Mucosa of gallbladder (tissue), 1 donor: ENCODE measurements at places on chromosomes 2 and 18. TPM values are rescaled to one million over a fixed set of nuclear protein-coding genes. Genes with fewer than 3 reads are reported as not detected.

- DNase-seq: no peak
Observed at GRCh38 chr2:155633887-155634570, 698.5 kb downstream of the NR4A2 start.

DNA sequence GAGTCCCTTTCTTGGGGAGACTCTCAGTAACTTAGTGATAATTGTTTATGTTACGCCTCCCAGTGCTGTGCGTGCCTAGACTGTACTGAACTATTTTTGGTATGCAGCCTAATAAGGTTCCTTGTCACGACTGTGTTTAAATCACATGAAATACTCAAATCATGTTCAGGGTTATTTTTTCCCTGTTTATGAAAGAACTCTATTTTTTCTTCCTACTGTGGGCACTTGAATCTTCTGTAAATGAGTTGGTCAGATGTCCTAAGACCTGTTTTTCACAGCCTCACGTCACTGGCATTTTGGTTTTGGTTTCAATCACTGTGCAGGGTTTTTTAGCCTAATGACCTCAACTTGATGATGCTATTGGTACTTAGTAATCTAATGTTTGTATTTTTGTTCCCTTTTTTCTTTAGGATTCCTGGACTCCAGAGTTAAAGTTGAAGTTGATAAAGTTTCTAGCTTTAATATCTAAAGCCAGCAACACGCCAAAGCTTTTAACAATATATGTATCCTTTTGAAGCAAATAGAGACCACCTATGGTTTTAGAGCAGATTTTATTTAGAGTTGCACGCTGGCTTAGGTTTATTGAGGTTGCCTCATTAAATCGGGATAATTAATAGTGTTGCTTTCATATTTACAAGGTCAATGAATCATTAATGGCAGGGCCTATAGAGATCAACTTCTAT, 24.0 kb downstream of the ARMC9 start:
- no peak for DNase-seq

DNA sequence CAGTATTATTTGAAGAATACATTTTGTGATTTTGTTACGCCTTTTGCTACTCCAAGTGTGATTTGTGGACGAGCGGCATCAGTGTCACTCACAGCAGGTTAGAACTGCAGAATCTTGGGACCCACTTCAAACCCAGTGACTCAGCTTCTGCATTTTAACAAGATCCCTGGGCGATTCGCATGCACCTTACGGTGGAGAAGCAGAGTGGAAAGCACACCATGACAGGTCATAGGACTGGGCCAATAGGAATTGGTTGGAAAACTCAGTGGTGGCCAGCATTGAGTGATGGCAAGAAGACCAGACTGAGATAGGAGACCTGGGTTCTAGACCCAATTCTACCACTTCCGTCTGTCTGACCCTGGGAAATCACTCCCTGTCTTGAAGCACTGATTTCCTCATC, 26.3 kb downstream of the CTLA4 start:
- DNase-seq: no peak

- no peak for DNase-seq
Observed at GRCh38 chr2:233081232-233081730, 21.1 kb downstream of the INPP5D start.

DNA sequence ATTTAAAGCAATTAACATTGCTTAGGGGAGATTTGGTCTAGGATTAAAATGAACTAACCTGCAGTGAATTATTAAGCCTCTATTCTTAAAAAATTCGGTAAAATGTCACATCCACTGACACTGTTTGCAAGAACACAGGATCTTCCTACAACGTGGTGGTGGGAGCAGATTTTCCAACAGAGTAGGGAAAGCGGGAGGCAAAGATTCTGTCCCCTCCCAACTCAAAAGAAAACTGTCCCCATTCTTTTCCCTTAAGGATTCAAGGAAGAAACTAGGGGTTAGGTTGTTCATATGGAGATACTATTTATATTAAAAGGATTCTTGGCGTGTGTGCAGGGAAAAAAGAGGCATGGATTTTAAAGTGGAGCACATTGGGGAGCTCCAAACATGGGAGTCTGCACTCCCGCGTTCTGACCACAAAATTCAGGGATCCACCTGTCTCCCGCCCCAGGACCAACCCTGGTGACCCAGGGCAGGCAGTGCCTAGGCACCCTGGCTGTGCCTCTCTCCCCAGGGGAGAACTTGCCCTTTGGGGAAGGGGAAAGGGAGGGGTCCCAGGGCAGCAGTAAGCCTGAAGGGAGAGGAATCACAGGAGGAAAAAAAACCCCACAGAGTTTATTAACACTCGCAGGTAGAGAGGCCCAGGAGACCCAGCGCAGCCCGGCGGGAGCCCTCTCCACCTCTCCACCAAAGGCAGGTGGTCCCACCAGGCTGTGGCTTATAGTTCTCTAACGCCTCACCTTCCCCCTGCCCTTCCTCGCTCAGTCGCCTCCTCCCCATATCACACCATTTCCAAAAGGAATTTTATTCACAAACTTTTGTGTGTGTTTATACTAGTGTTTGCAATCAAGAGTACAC, 2.3 kb downstream of the PTGR3 start:
- no peak for DNase-seq

GRCh38 chr18:78422336-78422735, 557.3 kb upstream of the SALL3 start:
- no peak for DNase-seq

- no peak for DNase-seq
Observed at GRCh38 chr2:200661477-200661876, 75.7 kb downstream of the AOX1 start.

- no peak for DNase-seq
Observed at GRCh38 chr2:57602733-57603132, 443.9 kb upstream of the VRK2 start.

DNA sequence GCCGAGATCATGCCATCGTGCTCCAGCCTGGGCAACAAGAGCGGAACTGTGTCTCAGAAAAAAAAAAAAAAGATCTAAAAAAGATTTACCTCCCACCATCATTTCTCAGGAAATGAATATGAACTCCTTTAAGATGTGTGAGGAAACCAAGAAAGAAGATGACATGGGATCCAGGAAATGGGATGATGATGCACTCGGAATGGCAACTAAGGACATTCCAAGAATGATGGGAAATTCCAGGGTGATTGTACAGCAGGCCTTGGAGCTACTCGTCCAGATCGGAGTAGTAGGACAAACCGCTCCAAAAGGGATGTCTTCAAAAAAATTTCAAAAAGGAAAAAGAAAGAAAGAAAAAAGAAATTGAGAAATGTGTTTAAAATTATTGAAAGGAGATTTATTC, 84.9 kb upstream of the PMAIP1 start:
- no peak for DNase-seq

- DNase-seq: no peak
Observed at GRCh38 chr2:42925742-42926433, 133.5 kb upstream of the HAAO start.

DNA sequence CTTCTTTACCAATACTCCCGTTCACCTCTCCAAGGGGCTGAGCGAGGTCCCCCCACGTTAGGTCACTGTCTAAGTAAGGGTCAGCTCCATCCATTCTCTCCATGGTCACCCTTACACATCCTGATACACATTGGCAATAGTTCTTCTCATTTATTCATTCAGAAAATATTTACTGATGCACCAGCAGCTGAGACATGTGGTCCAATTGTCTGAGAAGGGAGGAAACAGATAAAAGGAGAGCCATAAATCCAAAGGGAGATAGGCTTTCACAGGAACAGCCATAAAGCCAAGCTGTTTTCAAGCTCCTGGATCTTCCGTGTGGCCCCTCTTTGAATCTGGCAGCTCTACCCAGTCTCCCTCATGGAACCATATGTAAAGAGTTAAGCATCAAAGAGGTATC, 121.2 kb downstream of the TXNL1 start:
- DNase-seq: no peak

DNA sequence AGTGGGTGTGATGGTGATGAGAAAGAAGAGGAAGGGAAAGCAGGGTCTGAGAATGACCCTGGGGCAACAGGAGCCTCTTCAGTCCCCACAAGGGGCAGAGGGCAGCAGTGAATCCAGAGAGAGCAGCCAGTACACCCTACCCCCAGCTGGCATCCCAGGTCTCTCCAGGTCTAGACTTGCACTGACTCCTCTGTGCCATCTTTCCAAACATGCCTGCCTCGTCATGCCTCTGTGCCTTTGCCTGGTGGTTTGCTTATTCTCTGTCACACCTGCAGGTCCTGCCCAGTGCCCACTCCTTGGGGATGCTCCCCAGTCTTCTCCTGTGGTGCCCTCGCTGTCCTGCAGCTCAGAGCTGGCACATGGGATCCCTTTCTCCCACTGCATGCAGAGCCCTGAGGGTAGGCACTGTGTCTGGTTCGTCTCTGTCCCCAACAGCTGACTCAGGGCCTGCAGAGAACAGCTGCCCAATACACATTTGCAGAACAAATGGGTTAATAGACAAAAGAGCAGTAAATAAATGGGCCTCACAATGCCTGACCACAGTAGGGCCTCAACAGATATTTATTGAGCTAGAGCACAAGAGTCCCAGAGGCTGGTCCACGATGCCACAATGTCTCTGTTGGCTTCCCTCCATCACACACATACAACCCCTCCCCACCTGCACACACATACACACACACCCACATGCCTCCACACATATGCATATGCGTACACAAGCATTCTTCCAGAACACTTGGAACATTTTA, 89.8 kb downstream of the HS1BP3 start:
- no peak for DNase-seq

DNA sequence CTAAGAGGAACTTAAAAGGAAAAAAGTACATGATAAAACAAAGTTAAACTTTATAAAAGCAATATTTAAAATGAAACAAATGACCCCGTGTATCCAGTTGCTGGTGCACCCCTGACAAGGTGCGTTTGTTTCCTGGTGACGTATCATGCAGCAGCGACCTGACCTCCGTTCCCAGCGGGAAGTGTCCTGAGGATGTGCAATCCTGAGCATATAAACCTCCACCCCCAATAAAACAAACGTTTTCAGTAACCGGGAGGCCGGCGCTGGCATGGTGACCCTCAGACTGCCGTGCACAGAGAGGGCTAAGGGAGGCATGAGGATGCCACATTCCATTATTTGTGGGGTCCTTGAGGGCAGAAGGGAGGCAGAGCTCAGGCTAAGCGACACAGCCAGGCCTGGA, 14.8 kb downstream of the SLC66A2 start:
- no peak for DNase-seq

DNA sequence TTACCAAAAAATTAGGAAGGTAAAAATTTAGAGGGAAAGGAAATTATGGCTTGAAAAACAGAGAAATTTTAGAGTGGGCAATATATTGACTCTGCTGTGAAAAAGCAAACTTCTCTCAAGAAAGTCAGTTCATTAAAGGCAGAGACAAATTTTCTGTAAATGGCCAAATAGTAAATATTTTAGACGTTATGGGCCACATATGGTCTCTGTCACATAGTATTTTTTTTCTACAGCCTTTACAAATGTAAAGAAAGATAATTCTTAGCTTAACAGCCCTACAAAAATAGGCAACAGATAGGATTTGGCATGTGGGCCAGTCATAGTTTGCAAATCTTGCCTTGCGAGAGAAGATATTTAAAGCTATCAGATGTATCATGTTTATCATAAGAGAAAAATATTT, 1750.4 kb downstream of the SUCLG1 start:
- no peak for DNase-seq

GRCh38 chr2:173109253-173110188, 33.9 kb downstream of the MAP3K20 start:
- no peak for DNase-seq

GRCh38 chr2:196566961-196567666, 72.4 kb upstream of the CCDC150 start:
- DNase-seq: no peak

GRCh38 chr18:25517881-25518715, 166.1 kb upstream of the ZNF521 start:
- DNase-seq: no peak

- DNase-seq: no peak
Observed at GRCh38 chr18:55034742-55035141, 75.5 kb upstream of the CCDC68 start.

DNA sequence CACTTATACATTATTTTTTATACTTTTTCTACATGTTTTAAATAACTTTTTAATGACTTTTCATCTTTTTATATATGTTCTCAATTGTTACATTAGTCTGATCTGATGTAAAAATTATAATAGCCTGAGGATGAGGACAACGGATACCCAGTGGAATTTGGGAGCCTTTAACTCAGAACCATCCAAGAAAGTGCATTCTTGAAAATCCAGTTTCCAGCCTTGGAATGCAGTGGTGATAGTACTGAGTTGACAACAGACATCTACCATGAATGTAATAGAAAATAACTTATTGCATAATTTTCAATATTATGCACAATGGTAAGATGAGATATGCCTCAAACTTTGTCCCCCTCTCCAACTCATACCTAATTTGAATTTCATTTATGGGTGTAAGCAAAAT, 120.7 kb upstream of the ZC3H15 start:
- no peak for DNase-seq

DNA sequence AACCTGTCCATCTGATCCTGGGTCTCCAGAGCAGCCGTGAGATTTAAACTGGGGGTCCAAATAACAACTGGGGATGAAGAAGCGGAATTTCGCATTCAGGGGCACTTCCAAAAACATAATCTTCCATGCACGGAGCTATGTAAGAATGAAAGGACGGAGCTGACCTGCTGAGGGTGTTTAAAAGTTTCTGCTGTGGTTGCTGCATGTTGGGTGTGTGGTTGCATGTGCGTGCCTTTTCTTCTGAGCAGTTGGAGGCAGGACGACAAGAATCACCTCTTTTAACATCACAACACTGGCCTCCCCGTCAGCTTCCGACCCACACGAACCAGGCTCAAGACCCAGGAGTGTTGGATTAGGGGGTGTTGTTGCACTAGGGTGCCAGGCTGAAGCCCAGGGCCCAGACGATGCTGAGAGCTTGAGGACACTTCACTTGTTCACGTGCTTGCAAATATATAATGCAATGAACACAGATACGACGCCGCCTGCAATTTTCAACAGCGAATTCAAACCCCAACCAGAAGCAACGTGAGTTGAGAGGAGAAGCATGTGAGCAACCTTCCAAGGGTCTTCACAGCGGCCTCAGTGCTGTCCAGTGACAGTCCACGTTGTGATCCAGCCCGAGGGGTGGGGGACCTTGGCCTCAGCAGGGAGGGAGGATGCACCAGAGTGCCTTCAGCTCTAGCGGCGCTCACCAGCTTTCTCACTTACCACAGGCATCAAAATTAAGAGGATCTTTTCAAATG, 76.0 kb upstream of the SALL3 start:
- DNase-seq: no peak

GRCh38 chr2:24024996-24025663, 15.2 kb downstream of the MFSD2B start:
- DNase-seq: no peak

GRCh38 chr2:157866202-157866601, 9.9 kb downstream of the ACVR1 start:
- peak; percentile 28 for DNase-seq

Gene KIAA1328
- 5.7 TPM for total RNA-seq

Gene GPD2
- 35.0 TPM for total RNA-seq

Gene PFN4
- 0.35 TPM for total RNA-seq

Gene PMAIP1
- 1.4 TPM for total RNA-seq

Gene CHST10
- total RNA-seq: 5.7 TPM

Gene KCNIP3
- 24.3 TPM for total RNA-seq

Gene ATP6V1B1
- 1.6 TPM for total RNA-seq

Gene RDH14
- 25.8 TPM for total RNA-seq

Gene TFCP2L1
- 73.0 TPM for total RNA-seq

Gene DSC3
- 0.03 TPM for total RNA-seq

Gene LRP2
- total RNA-seq: 13.6 TPM
